ENCODE measurements at places on chromosomes 1 and 21.

- DNase-seq: no peak
Observed at GRCh38 chr1:227453631-227454355, 109.6 kb upstream of the ZNF678 start.

- DNase-seq: no peak
Observed at GRCh38 chr21:45556302-45556644, 14.0 kb upstream of the SLC19A1 start.

DNA sequence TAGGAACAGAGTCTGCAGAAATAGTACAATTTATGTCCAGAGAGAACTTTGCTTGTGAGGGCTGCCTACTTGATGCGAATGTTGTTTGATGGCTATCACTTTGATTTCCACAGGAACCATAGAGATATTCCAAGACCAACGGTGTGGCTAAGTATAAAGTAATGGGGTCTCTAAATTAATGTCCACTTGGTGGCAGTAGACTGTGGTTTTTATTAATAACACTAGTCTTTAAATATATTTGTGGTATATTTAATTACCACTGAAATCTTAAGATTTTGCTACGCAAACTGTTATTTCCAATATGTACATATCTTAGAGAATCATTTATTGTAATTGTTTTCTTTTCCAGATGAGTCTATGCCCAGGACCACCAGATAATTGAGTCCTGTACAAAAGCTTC, 647.9 kb downstream of the PLA2G4A start:
- no peak for DNase-seq

DNA sequence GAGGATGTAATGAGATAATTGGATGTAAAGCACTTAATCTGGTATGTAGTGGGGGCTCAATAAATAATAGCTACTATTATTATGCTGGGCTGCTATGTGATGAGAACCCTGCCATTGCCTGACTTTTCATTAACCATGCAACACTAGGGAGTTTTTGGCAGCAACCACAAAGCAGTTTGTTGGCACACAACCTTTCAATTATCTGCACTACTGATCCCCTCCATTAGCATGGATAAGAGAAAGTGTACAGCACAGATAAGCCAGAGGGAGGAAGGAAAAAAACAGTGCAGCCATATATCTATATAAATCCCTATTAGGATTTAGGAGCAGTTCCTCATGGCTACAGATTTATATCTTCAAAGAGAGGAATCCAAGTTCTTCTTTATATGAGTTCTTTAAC, 498.5 kb downstream of the NUF2 start:
- no peak for DNase-seq

- no peak for DNase-seq
Observed at GRCh38 chr21:23664193-23664694, 1943.0 kb downstream of the MRPL39 start.

DNA sequence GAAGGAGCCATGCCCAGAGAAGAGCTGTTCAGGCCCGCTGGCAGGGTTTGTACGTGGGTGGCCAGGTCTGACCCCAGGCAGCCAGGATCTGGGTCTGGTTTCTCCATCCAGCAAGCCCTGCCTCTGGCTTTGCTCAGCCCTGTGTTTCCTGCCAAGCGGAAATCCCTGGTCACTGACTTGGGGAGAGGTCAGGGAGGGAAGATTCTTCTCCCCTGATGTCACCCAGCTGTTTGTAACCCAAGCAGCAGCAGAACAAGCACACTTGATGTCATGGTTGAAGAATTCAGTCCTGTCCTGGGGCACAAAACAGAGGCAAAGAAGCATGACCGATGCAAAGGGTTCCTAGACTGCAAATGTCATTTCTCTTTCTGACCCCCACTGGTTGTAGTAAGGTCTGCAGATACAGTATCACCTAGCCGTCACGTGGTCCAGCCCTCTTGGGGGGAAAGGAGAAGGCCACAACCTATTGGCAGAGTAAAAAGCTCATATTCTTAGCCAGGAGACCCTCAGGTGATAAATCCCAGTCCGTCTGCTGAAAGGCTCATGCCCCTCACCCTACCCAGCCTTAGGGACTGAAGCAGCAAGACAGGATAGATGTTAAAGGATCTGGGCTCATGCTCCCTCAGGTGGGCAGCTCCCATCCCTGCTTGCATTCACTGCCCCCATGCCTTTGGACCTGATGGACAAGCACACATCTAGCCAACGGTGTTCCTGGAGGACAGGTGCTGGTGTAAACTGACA, 120.9 kb downstream of the SYT2 start:
- DNase-seq: no peak

- DNase-seq: no peak
Observed at GRCh38 chr1:79839882-79840281, 833.4 kb upstream of the ADGRL4 start.

- DNase-seq: no peak
Observed at GRCh38 chr1:44032170-44032790, 1.0 kb upstream of the SLC6A9 start.

GRCh38 chr1:53276153-53276901, 38.0 kb upstream of the MAGOH start:
- DNase-seq: no peak

GRCh38 chr1:51963592-51964308, 26.8 kb downstream of the RAB3B start:
- no peak for DNase-seq

- no peak for DNase-seq
Observed at GRCh38 chr1:74427681-74428080, 84.7 kb downstream of the LRRC53 start.

- DNase-seq: no peak
Observed at GRCh38 chr1:154186852-154187501, 4.9 kb downstream of the TPM3 start.

DNA sequence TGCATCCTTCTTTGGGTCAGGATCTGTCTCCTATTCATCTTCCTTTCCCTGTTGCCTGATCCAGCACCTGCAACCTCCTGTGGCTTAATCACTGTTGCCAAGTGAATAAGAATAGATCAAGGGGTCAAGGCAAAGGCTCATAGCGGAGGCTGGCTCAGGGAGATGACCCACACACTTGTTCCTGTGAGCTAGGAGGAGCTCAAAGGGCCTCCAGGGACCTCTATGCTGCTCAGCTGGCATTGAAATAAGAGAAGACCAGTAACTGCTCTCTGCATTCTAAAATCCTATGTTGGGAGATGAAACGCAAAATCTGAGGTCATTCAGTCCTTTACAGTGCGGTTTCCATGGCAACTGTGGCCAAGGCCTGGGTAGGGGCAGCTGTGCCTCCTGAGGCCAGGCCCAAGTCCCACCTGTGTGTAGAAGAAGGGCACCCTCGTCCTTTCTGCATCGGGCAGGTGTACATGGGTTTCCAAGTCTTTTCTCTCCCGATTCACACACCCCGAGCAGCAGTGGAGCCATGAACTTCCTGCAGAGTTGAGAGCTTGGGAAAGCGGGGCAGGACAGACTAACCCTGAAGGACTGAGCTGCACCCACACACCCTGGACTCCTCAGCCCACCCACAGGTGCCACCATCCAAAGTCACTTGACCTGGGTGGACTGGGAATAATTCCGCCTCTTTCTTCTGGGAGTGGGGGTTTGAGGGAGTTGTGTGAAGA, 27.8 kb upstream of the STUM start:
- DNase-seq: no peak

GRCh38 chr1:53982034-53982762, 35.8 kb downstream of the LDLRAD1 start:
- DNase-seq: no peak

DNA sequence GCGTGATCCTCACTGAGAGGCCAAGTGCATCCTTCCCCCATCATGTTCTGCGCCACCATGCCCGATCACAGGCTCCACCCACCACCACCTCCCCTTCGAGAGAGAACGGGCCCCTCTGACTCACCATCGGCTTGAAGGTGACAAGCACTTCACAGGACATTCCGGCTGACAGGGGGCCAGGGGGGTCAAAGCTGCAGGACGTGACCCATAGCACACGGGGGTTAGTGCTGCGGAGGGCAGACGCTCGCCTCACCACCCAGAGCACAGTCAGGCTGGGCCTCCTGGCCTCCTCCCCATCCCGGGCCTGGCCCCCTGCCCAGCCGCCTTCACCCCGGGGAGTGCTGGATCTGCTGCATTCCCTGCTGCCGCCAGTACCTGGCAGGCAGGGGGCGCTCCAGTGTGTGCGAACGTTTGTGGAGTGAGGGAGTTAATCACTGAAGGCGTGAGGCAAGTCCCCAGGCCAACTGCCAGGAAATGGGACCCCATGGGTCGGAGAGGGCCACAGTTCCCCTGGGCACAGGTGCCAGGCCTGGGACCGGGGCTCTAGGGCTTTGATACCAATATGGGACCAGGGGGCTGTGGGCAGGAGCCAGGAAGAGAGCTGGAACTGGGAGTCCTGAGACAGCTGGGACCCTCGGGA, 40.9 kb upstream of the TMEM52 start:
- no peak for DNase-seq

- no peak for DNase-seq
Observed at GRCh38 chr21:41227357-41228005, 59.5 kb downstream of the BACE2 start.

DNA sequence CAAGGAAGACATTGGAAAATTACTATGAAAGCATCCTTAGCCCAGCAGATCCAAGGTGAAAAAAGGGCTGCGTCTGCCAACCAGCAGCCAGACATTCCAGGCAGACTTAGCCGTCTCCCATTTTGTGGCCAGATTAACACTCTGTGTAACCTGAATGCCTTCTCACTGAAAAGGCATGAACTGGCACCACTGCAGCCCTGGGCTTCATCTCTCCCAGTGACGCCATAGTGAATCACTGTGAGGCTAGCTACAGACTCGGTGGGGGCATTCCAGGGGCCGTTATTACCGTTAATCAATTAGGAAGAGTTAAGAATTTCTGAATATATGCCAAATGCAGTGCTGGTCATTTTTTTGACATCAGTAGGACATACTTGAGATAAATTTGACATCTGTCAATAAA, 627.4 kb downstream of the LMO4 start:
- DNase-seq: no peak

DNA sequence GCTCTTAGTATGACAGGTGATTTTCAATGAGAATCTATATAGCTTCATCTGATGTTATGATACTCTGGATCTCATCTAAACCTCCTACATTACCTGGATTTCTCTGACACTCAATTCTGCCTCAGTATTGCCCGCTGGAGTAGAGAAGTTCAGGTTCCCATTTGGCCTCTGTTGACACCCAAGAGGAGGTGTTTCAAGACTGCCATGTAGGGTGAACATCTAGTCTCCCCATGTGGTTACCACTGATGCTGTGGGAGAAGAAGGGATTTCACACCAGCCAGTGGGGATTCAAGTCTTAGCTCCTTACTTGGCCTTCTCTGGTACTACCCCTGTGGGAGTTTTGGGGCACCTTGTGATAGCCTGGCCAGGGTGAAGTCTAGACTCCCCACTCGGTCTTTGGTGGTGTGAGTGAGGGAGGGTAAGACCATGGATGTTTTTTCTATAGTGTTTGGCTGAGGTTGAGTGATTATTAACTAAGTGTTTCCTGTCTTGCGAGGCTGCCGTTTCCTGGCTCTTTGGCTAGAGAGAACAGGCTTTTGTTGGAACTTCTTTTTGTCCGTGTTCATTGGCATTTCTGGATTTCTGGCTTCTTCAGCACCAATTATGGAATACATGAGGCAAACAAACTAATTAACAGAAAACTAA, 90.7 kb downstream of the RHOU start:
- DNase-seq: no peak

GRCh38 chr1:155202198-155202597, 5.5 kb downstream of the THBS3 start:
- DNase-seq: no peak

DNA sequence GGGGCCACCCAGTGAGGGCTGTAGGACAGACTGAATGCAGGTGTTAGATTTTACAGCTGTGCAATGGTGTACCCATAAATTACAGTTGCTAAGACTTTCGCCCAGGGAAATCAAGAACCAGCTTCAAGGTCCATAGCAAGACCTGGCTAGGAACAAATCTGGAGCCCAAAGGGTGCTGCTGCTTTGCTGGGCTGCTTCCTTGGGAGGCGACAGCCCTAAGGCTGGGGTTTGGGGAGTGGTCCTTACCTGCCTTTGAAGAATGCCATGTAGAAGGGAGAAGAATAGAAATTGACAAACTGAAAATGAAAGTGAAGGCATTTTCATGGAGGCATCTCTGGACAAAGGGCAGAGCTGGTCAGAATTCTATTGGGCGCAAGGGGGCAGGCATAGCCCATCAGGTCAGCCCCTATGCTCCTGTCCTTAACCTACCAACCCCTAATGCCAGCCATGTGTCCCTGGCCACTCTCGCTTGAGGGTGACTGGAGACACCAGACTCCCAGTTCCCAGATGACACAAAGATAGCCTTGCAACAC, 7.6 kb upstream of the ARHGEF19 start:
- DNase-seq: no peak

DNA sequence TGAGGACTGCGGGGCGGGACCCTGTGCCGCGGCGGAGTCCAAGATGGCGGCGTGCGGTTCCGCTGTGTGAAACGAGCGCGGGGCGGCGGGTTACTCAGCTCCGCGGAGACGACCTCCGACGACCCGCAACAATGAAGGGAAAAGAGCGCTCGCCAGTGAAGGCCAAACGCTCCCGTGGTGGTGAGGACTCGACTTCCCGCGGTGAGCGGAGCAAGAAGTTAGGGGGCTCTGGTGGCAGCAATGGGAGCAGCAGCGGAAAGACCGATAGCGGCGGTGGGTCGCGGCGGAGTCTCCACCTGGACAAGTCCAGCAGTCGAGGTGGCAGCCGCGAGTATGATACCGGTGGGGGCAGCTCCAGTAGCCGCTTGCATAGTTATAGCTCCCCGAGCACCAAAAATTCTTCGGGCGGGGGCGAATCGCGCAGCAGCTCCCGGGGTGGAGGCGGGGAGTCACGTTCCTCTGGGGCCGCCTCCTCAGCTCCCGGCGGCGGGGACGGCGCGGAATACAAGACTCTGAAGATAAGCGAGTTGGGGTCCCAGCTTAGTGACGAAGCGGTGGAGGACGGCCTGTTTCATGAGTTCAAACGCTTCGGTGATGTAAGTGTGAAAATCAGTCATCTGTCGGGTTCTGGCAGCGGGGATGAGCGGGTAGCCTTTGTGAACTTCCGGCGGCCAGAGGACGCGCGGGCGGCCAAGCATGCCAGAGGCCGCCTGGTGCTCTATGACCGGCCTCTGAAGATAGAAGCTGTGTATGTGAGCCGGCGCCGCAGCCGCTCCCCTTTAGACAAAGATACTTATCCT, 430 bp downstream of the RBM15 start:
- DNase-seq: no peak

GRCh38 chr1:154926201-154926600, 10.3 kb downstream of the PMVK start:
- DNase-seq: no peak

Measured in NCI-H2081 treated with DMSO at 0.1 percent for 48 hours (cell line).